ENCODE measurements at places on chromosomes 7 and 10.

DNA sequence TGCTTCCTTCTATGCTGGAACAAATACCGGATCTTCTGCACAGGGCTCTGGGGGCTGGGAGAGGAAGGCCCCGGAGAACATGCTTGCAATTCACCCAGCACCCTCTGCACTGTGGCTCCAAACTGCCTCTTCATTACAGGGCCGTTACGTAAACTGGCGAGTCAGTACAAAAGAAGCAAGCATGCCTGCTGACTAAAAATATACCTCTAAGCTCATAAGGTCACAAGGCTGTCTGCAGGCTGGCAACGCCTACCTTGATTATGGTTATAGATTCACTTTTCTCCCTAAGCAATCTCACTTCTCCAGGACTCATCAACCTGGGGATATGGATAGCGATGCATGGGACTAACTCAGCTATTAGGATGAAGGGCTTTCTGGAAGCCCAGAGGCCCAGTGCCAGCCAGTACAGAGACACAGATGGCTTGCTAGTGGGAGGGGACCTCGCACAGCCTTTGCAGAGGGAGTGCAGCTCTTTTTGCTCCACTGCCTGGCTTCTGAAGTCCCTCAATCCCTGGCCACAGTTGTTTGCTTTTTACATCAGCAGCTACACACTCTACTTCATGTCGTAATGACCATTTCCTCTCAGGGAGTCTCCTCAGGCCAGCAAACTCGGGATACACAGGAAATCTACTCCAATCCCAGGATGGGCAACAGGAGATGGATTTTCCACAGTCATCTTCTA is 96.1 kb downstream of the SH3PXD2A start:
- DNase-seq = no peak

DNA sequence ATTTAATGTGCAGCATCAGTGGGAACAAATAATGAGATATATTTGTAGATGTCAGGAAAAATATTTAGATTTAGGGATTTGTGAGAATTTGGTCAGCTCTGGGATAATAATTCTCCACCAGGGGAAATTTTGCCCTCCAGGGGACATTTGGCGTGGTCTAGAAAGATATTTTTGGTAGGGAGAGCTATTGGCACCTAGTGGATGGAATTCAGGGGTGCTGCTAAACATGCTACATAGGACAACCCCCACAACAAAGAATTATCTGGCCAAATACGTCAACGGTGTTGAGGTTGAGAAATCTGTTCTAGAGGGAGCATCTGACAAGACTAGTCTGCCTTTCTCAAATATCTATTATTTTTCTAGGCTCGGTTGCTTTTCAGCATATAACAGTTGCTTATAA is 2.1 kb downstream of the ADK start:
- no peak for DNase-seq

GRCh38 chr10:52853704-52854103 is 81.1 kb upstream of the MBL2 start:
- no peak for DNase-seq

- DNase-seq = no peak
Observed at GRCh38 chr10:51106311-51106945, 32.1 kb downstream of the PRKG1 start.

GRCh38 chr7:121966276-121966934 is 93.4 kb downstream of the PTPRZ1 start:
- no peak for DNase-seq

GRCh38 chr7:98771519-98771918 is 98.3 kb downstream of the TMEM130 start:
- DNase-seq = no peak

DNA sequence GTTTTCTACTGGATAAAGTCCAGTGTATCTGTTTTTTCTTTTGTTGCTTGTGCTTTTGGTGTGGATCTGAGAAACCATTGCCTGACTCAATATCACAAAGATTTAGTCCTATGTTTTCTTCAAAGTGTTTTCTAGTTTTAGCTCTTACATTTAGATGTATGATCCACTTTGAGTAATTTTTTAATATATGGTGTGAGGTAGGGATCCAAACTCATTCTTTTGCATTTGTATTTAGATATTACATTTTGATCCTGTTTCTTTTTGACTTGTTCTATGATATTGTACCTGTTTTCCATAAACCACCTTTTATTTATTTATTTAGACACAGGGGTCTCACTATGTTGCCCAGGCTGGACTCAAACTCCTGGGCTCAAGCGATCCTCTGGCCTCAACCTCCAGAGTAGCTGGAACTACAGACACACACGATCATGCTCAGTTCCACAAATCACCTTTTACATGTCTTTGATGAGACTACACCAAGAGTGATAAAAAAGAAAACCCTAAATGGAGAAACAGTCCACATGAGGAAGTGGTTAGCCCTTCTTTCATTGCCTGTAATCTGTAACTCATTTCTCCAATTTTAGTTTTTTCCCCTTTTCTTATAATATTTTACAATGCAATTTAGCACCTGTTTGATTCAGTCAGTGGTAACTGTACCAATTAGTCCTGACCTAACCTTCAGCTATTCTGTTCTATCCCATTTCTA is 86.0 kb downstream of the SLC37A3 start:
- DNase-seq = no peak

DNA sequence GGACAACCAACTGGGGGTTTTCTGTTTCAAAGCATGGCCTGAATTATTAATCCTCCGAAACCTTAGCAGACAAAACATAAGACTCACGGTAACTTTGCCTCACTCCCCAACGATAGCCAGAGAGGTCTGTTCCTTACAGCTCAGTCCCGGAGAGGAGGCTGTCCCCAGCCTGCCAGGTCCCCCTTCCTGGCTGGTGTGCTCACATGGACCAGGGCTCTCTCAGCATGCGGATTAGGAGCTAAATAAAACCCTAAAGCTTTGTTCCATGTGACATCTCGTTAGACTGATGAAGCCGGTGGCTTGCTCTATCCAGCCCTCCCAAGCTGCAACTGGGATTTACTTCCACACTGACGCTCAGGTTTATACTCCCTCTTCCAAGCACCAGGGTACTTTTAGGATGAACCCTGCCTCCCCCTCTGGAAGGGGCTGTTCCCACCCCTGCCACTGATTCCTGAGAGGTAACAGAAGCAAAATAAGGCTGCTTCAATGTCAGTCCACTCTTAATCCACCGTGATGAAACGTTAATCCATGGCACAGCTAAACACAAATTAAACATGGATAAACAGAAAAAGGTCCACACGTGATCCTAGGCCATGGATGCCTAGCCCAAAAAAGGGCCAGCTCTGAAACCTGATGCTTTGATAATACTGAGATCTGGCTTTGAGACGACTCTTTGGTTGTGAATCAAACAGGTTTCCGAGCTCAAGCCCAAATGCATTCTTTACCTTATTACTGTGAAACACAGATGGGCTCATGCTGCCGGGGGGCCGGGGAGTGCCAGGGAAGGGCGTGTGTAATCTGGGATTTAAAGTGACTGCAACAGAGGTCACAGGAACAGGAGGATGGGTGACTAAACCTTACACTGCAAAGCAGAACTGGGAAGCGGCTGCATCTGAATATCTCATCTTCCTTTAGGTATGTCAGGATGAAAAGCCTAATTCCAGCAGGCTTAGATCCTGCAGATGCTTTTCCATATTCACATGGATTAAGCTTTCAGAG is 86.2 kb downstream of the ZRANB1 start:
- no peak for DNase-seq

- no peak for DNase-seq
Observed at GRCh38 chr10:8004469-8005000, 50.0 kb upstream of the GATA3 start.

DNA sequence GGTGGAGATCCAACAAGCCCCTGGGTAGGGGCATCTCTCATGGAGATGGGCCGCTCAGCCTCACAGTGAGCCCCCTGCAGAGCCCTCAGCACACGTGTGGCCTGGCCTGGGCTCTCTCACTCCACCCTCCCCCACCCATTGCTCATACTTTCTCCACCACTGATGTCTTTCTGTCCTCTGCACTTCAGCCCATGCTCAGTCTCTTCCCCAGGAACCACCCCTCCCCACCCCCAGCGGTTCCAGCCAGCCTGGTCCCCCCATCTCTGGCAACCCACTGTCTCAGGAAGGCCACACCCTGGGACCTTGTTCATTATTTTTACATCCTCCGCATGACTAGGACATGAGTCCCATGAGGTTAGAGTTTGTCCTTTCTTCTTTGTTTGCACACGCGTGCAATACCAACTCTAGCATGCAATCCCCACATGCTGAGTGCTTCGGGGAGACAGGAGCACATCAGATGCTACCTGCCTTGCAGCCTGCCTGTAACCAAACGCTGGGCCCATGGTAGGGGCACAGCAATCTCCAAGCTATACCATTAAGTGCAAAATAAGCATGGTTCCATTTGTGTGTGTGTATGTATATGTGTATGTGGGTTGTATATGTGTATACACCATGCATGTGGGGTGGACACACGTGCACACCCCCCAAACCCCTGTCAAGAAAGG is 408.4 kb upstream of the FOXK1 start:
- DNase-seq = no peak

DNA sequence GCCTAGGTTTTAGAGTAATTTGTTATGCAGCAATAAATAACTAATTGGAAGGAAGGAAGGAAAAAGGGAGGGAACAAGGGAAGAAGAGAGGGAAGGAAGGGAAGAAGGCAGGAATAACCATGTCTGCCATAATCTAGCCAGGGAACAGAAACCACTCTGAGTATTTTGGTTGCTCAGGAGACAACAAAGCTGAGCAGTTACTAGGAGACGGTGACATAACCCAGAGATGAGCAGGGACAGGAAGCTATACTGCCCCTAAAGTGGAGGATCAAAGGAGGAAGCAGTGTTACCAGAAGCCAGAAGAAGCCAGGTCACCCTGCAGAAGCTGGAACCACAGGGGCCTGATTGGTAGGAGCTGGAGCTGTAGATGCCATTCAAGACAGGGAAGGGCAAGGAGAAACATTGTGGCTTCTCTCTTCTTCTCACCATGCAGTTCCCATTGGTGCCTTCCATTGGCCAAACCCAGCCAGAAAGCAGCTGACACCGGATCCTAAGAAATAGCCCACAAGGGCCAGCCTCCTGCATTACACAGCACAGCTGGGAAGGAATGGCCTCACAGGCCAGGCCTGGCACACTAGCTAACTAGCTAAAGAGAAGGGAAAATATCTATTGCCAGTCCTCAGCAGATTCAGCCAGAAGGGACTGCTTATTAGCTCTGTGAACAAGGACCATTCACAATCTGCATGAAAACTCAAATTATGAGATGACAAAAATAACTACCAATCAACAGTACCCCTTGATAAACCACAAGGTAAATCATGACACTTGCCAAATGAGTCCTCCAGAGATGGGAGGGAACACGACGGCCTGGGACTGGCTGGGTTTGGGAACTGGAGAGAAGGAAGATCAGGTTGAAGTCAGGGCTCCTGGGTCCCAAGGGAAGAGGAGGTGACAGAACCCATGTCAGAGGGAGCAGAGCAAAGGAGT is 184.5 kb upstream of the NFE2L3 start:
- no peak for DNase-seq

GRCh38 chr7:20484356-20484755 is 131.1 kb upstream of the ABCB5 start:
- DNase-seq = no peak

DNA sequence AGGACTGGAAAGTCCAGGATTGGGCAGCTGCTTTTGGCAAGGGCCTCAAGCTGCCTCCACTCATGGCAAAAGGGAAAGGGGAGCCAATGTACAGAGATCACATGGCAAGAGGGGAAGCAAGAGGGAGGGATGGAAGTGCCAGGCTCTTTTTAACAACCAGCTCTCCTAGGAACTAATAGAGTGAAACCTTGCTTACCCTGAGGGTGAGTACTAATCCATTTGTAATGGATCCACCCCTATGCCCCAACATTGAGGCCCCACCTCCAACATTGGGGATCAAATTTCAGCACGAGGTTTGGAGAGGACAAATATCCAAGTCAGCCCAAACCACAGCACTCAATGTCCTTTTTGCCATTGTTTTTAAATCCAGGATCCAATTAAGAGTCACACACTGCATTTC is 12.5 kb downstream of the HABP2 start:
- no peak for DNase-seq

- DNase-seq = no peak
Observed at GRCh38 chr7:55470261-55470660, 102.0 kb downstream of the VOPP1 start.

DNA sequence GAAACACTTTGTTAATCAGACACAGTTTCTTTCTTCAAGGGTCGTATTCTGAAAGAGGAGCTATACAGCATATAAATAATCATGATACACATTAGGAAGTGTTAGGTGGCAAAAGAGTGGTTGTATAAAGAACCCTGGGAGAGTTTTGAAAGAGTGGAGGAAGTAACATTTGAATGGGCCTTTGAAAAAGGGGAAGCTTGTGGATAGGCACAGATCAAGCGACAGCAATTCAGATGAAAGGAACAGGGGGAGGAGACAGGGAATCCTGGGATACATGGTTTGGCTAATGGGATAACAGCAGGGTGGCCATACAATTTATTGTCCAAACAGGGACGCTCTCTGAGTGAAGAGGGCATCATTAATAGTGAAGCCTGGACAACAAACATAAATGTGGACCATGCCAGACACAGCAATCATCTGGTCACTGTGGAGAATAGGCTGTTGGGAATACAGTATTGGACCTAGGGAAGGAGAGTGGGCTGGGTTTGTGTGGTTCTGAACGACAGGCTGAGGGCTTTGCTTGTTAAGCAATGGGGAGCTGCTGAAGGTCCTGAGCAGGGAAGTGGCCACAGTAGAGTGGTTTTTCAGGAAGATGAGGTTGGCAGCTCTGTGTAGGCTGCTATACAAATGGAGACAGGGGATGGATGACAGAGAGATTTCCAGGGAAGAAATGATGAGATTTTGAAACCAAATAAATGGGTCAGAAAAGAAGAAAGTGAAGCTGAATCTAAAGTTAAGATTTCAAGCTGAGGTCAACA is 75.9 kb downstream of the ICA1 start:
- no peak for DNase-seq

- DNase-seq = no peak
Observed at GRCh38 chr10:73796766-73797165, 11.4 kb downstream of the ZSWIM8 start.

DNA sequence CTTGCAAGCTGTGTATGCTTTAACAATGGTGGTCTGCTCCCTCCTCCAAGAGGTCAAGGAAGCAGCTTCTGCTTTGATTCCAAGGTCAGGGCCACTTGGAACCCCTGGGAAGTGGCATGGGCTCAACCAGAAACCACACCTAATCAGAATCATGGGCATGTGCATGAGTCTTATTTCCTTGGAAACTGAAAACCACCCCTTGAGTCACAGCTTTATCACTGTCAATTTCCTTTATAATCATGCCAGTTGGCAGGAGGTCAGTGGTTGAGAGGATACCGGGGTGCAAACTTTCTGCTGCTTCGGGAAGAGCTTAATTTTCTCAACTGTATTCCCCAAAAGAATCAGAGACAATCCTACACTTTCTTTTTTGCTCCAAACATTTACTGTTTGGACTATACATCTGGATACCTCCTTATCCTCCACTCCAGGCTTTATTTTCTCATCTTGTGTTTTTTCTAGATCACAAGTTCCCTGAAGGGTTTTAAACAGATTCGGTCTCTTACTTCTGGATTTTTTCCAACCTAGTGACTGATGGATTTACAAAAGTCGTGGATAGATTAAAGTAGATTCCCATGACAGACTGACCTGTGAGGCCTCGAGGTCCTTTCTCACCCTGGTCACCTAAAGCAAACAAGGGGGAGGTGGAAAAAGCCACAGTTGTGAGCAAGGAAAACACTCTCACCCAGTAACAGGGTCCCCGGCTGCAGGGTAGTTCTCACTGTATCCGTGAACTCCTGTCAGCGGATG is 36.0 kb downstream of the COL17A1 start:
- DNase-seq = peak; percentile 46

Measured in HTR-8/SVneo (cell line).